ENCODE measurements at places on chromosomes 11 and 22. TPM values are rescaled to one million over a fixed set of nuclear protein-coding genes. Genes with fewer than 3 reads are reported as not detected.

DNA sequence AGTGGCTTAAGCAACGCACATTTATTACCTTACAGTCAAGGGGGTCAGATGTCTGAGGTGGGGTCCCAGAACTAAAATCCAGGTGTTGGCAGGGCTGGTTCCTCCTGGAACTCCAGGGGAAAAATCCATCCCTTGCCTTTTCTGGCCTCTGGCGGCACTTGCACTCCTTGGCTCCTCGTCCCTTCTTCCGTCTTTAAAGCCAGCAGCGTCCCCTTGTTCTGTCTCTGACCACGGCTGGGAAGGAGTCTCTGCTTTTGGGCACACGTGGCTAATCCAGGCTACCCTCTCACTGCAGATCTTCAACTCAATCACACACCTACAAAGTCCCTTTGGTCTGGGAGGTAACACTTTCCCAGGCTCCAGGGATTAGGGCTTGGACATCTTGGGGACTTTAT, 73.5 kb upstream of the WNT7B start:
- no peak overlapping the region for H3K4me3 ChIP-seq
- no peaks in the 10 kb centered on the region for H3K36me3 ChIP-seq
- no peak for DNase-seq
- peaks cover 8% of the 10 kb centered on the region for H3K4me1 ChIP-seq
- no peak overlapping the region for H3K27ac ChIP-seq
- H3K27me3 ChIP-seq = peaks cover 36% of the 10 kb centered on the region

SEPTIN3 gene
- 3.7 TPM for total RNA-seq

DNA sequence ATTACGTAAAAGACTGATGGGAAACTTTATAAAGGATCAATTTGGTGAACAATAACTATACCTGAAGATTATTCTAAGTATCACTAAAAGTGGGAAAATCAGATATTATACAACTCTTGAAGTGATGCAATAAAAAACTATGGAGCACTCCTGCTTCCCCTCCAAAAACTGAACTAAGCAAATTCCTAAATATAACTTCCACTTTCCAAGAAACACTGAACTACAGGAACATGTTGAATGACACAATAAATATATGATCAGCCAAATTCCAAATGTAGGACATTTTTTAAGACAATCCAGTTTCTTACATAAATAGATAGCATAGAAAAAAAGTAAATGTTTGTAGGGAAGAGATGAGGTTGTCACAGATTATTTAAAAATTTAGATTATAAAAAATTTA, 102.1 kb upstream of the APOA1 start:
- no peak overlapping the region for H3K4me3 ChIP-seq
- no peak overlapping the region for H3K27ac ChIP-seq
- no peaks in the 10 kb centered on the region for H3K4me1 ChIP-seq
- DNase-seq = no peak
- no peaks in the 10 kb centered on the region for H3K27me3 ChIP-seq

- H3K27me3 ChIP-seq = peaks cover 17% of the 10 kb centered on the region
- H3K4me3 ChIP-seq = peak overlapping the region; percentile 57
These were observed 264.4 kb downstream of the CTTN start for GRCh38 chr11:70662691-70663098.

GRCh38 chr11:73240190-73240781, 22.2 kb downstream of the P2RY2 start:
- no peak overlapping the region for H3K4me3 ChIP-seq
- no peak overlapping the region for H3K27ac ChIP-seq
- H3K4me1 ChIP-seq = peaks cover 24% of the 10 kb centered on the region
- no peak for DNase-seq
- H3K36me3 ChIP-seq = no peaks in the 10 kb centered on the region

DNA sequence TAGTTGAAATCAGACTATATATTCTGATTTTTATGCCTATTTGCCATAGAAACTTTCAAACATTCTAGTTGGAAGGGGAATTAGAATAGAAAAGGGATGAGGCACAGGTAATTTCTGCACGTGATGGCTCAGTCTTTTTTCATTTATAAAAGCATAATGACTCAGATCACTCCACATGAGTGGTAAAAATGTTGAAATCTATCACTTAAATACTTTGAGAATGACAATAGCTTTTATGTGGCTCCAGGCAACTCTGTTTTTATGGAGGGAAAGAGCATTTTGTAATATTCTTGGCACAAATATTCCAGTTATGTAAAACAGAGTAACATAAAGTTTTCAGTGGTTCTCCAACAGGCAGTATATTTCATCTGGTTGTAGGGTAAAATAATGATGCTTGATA, 5.9 kb upstream of the MMP3 start:
- no peaks in the 10 kb centered on the region for H3K27me3 ChIP-seq
- no peak for DNase-seq
- no peaks in the 10 kb centered on the region for H3K36me3 ChIP-seq
- H3K4me3 ChIP-seq = no peak overlapping the region
- no peak overlapping the region for H3K27ac ChIP-seq

- no peak overlapping the region for H3K27ac ChIP-seq
- no peak for DNase-seq
- H3K4me1 ChIP-seq = peaks cover 7% of the 10 kb centered on the region
- no peak overlapping the region for H3K4me3 ChIP-seq
These were observed 15.1 kb upstream of the ATXN10 start for GRCh38 chr22:45656577-45656976.

DNA sequence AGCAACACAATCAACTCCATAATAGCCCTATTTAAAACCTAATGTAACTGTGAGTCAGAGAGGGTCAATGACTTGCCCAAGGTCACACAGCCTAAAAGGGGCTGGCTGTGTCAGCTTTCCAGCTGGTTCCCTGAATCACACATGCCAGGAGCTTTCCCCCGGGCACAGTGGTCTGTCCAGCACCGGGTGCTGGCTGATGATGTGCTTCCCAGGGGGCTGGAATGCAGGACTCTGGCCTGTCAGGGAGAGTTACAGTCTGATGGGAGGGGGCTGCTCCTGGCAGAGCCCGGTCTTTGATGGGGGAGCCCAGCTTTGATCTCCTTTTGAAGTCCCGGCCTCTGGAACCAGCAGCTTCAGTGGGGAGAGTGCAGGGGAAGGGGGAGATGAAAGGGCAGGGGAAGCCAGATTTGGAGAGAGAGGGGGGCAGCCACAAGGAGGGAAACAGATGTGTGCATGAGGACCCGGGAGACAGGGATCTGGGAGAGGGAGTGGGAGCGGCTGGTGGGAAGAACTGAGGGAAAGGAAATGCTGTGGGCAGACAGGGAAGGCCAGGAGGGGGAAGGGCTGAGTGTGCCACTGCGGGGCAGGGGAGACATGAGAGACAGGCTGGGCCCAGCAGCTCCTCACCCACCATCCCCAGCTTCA, 102.7 kb downstream of the NECTIN1 start:
- peaks cover 8% of the 10 kb centered on the region for H3K27me3 ChIP-seq
- no peaks in the 10 kb centered on the region for H3K36me3 ChIP-seq
- H3K4me1 ChIP-seq = peaks cover 9% of the 10 kb centered on the region
- no peak overlapping the region for H3K27ac ChIP-seq
- no peak overlapping the region for H3K4me3 ChIP-seq
- DNase-seq = no peak

DNA sequence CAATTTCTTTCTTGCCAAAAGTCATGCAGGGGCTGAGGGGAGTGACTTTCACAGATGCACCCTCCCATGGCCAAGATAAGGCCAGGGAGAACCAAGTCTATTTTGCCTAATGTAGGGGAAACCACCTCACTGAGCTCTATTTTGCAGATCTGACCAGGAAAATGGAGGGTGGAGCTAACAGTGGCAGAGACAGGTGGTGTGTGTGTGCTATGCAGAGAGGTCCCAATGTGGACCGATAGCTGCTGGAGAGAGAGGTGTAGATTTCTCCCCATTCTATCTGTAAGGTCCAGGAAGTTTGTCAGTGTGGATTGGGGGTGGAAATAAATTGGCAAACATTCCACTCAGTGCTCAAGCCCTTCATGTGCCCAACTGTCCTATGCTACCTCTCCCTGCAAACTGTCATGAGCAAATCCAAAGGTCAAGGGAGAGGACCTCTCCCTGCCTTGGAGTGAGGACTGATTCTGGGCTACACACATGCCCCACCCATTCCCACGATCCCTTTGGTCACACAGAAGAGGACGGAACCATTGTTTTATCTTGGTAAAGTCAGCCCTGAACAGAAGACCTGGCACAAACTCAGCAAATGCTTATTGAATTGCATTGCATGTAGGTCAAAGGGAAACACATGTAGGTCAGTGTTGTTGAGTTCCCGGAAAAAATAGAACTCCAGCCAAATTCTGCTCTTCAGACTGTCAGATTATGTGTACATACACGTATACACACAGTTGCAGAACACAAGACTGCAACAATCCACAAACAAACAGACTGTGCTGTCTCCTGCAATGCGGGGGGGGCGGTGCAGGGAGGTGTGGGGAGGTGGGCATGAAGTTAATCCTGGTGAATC, 65.9 kb downstream of the C11orf58 start:
- no peak for DNase-seq
- peaks cover 42% of the 10 kb centered on the region for H3K4me1 ChIP-seq
- peak overlapping the region; percentile 11 for H3K27ac ChIP-seq
- no peak overlapping the region for H3K4me3 ChIP-seq

GRCh38 chr11:83367745-83368144, 81.6 kb upstream of the CCDC90B start:
- DNase-seq = no peak
- H3K4me1 ChIP-seq = no peaks in the 10 kb centered on the region
- no peaks in the 10 kb centered on the region for H3K36me3 ChIP-seq
- H3K27ac ChIP-seq = no peak overlapping the region

ARHGAP8 gene
- total RNA-seq = 18.0 TPM

MFNG gene
- 0.76 TPM for total RNA-seq

MRGPRF gene
- 1.4 TPM for total RNA-seq

- H3K4me1 ChIP-seq = peaks cover 14% of the 10 kb centered on the region
- H3K27ac ChIP-seq = no peak overlapping the region
- no peaks in the 10 kb centered on the region for H3K36me3 ChIP-seq
- no peak for DNase-seq
- no peak overlapping the region for H3K4me3 ChIP-seq
These were observed 175.0 kb upstream of the BDNF start for GRCh38 chr11:27874998-27875830.

- H3K4me1 ChIP-seq = no peaks in the 10 kb centered on the region
- no peaks in the 10 kb centered on the region for H3K27me3 ChIP-seq
- no peak overlapping the region for H3K4me3 ChIP-seq
- no peak overlapping the region for H3K27ac ChIP-seq
These were observed 57.8 kb upstream of the APOA1 start for GRCh38 chr11:116895048-116895757.

DNA sequence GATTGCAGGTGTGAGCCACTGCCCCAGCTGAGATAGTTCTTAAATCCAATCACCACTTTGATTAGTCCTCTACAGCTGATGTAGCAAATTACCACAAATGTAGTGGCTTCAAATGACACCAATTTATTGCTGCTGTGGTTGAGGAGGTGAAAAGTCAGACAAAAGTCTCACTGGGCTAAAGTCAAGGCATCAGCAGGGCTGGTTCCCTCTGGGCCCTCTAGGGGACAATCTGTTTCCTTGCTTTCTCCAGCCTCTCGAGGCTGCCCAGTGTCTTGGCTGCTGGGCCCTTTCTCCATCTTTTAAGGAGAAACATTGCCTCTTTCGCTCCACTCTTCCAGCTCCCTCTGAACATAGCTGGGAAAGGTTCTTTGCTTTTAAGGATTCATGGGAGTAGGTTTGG, 50.5 kb upstream of the SHANK2 start:
- H3K4me3 ChIP-seq = no peak overlapping the region
- H3K27me3 ChIP-seq = peaks cover 2% of the 10 kb centered on the region
- peak; percentile 39 for DNase-seq
- no peaks in the 10 kb centered on the region for H3K36me3 ChIP-seq
- H3K27ac ChIP-seq = no peak overlapping the region
- peaks cover 33% of the 10 kb centered on the region for H3K4me1 ChIP-seq

GRCh38 chr11:20122131-20122530, 38.1 kb downstream of the DBX1 start:
- H3K4me3 ChIP-seq = no peak overlapping the region
- no peaks in the 10 kb centered on the region for H3K27me3 ChIP-seq
- H3K4me1 ChIP-seq = no peaks in the 10 kb centered on the region
- no peak overlapping the region for H3K27ac ChIP-seq

- DNase-seq = peak; percentile 55
- peaks cover 10% of the 10 kb centered on the region for H3K36me3 ChIP-seq
- peaks cover 25% of the 10 kb centered on the region for H3K27me3 ChIP-seq
- H3K4me3 ChIP-seq = peak overlapping the region; percentile 97
- peak overlapping the region; percentile 95 for H3K27ac ChIP-seq
- peaks cover 35% of the 10 kb centered on the region for H3K4me1 ChIP-seq
These were observed 1.6 kb downstream of the PRDM11 start for GRCh38 chr11:45147891-45148675.

PGA4 gene
- 1.6 TPM for total RNA-seq

SH3BP1 gene
- total RNA-seq = 30.0 TPM

GRCh38 chr11:5363679-5364078, 12.4 kb downstream of the OR51B6 start:
- H3K4me3 ChIP-seq = no peak overlapping the region
- no peaks in the 10 kb centered on the region for H3K4me1 ChIP-seq
- no peak for DNase-seq
- no peaks in the 10 kb centered on the region for H3K36me3 ChIP-seq
- peaks cover 5% of the 10 kb centered on the region for H3K27me3 ChIP-seq

DNA sequence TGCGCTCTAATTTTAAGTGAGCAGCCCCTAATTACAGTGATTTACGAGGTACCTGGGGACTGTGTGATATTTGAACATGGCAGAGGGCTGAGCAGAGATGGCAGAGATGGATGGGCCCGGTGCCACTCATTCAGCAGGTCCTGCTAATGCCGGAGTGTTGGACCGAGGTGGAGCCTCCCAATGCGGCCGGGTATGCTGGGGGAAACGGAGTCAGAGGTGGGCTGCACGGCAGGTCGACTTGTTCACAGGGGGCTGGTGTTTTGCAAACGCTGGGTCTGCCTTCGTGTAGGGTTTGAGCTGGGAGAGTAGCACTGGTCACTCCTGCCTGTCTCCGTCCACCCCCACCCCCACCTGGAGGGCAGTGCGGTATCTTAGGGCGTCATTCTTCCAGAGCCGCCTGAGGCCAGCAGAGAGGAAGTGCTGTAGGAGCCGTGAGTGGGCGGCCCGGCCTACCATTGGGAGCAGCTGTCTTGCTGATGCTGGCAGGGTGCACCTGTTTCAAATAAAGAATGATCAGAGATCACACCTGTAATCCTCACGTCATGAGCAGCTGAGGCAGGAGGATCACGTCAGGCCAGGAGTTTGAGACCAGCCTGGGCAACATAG, 122.6 kb downstream of the IGLL1 start:
- peaks cover 24% of the 10 kb centered on the region for H3K4me1 ChIP-seq
- no peak overlapping the region for H3K27ac ChIP-seq
- peak overlapping the region; percentile 52 for H3K4me3 ChIP-seq
- H3K36me3 ChIP-seq = no peaks in the 10 kb centered on the region
- DNase-seq = no peak

OR52L1 gene
- not detected for total RNA-seq

GRCh38 chr11:105838668-105839384, 183.2 kb downstream of the MSANTD4 start:
- H3K4me3 ChIP-seq = no peak overlapping the region
- no peaks in the 10 kb centered on the region for H3K27me3 ChIP-seq
- H3K4me1 ChIP-seq = no peaks in the 10 kb centered on the region
- H3K36me3 ChIP-seq = no peaks in the 10 kb centered on the region

- no peak overlapping the region for H3K4me3 ChIP-seq
- no peak overlapping the region for H3K27ac ChIP-seq
- no peak for DNase-seq
- no peaks in the 10 kb centered on the region for H3K36me3 ChIP-seq
- H3K4me1 ChIP-seq = peaks cover 21% of the 10 kb centered on the region
These were observed 85.0 kb downstream of the BCR start for GRCh38 chr22:23265368-23265700.

- no peak for DNase-seq
- H3K4me3 ChIP-seq = peak overlapping the region; percentile 91
These were observed 429 bp upstream of the SNX15 start for GRCh38 chr11:65026810-65027209.

GRCh38 chr11:2708757-2709281, 9.0 kb upstream of the KCNQ1OT1 start:
- DNase-seq = no peak
- H3K4me3 ChIP-seq = no peak overlapping the region
- no peaks in the 10 kb centered on the region for H3K27me3 ChIP-seq
- H3K27ac ChIP-seq = no peak overlapping the region
- peaks cover 5% of the 10 kb centered on the region for H3K36me3 ChIP-seq
- H3K4me1 ChIP-seq = peaks cover 22% of the 10 kb centered on the region

MS4A2 gene
- total RNA-seq = not detected
